Left lobe of liver (tissue), 2 donors: ENCODE measurements at places on chromosomes 16 and 17.

DNA sequence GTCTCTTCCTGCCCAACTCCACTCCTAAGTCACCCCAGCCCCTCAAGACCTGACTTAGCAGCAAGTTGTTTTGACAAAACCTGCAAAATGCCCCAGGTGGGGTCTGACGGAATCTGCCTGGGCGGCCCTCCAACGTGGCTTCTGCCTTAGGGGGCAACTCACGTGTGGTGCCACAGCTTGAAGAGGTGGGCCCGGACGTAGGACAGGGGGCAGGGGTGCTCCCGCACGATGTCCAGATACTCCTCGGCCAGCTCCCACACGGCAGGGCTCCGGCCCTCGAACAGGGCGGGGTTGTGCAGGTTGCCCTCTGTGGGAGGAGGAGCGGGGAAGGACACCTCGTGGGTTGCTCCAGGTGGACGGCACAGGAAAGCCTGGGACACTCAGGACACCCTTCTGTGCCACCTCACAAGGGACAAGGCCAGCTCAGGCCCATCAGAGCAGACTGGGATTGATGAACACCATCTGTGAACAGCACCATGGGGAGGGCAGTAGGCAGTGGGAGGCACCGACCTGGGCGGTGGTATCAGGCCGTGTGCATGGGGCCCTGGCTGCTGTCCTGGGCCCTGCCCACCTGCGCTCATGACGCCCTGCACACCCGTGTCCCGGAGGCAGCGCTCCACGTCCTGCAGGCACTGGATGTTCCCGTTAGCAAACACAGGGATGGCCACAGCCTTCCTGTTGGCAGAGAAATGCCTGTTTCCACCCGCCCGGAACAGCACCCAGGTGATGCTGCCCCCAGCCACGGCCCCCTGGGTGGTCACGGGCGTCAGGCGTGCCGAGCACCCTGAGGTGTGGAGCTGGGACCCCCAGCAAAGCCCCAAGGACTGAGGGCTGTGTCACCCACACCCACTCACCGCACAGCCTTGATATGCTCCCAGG, 4.3 kb downstream of the DUS1L start:
- no peak for DNase-seq

DNA sequence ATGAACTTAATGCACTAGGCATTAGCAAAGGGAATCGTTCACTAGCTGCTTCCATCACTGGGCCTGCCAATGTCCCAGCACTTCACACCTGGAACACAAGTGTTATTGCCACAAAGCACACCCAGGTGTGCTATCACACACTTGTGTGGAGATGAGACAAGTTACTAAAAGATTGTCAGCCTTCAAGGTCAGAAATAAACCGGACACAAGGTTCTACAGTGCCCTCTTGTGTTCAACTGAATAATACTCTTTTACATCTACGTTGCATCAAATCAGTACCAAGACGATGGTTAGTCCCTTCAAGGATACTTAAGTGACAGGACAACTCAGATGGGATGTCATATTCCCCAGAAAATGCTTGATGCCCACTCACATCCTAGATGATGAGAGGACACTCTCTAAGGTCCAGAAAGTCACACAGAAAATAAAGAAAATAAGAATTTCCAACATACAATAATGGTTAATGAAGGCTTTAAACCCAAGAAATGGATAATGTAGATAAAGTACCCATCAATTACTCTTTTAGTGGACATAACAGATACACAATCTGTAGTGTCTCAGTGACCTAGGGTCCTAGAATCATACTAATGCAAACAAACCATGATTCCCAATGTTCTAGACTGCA, 16.4 kb upstream of the GLG1 start:
- no peak for DNase-seq

DNA sequence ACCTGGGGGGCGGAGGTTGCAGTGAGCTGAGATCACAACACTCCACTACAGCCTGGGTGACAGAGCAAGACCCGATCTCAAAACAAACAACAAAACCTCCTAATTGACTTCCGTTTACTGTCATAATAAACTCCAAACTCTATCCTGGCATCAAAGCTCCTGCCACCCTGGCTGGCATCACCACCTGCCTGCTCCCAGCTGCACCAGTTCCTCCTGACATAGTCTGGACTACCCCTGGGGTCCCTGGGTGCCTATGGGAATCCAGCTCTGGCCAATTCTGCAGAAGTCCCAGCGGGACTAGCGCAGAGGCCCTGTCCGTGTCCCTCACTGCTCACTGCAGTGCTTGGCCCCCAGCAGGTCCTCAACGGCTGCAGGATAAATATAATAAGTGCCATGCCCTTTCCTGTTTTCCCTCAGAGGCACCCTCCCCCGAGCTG, 723 bp downstream of the NTHL1 start:
- no peak for DNase-seq

DNA sequence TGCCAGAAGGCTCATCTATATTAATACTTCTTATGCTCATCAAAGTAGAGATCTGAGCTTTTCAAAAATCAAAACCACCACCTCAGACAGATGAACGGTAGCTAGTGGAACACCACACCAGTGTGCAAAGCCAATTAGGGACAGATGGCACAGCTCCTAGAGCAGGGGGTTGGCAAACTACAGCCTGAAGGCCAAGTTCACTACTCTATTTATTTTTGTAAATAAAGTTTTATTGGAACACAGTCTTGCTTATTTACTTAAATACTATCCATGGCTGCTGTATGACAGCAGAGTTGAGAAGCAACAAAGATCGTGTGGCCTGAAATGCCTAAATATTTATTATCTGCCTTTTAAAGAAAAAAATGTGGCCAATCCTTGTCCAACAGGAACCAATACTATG, 56.8 kb downstream of the AMFR start:
- DNase-seq: peak; percentile 52

DNA sequence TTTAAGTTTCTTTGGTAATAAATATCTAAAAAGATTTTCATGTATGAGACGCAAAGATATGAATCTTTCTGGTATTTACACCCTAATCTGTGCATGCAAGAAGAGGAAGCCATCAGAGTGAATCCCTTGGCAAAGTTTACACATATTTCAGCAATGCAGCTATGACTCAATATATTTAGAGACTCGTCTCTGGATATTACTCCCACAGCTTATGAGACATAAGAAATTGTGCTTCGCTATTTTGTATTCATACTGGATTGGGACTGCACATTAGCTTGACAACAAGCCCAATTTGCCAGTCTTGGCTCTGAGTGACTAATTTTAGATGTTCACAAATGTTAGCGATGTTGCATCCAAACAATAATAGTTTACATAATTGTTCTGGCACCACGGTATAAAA, 532.0 kb downstream of the CDH11 start:
- DNase-seq: no peak

- DNase-seq: peak; percentile 80
Observed at GRCh38 chr17:6421700-6422604, 13.0 kb downstream of the AIPL1 start.

GRCh38 chr16:19566362-19566761, 10.9 kb downstream of the VPS35L start:
- no peak for DNase-seq

- DNase-seq: no peak
Observed at GRCh38 chr16:51172368-51172767, 21.3 kb upstream of the SALL1 start.

DNA sequence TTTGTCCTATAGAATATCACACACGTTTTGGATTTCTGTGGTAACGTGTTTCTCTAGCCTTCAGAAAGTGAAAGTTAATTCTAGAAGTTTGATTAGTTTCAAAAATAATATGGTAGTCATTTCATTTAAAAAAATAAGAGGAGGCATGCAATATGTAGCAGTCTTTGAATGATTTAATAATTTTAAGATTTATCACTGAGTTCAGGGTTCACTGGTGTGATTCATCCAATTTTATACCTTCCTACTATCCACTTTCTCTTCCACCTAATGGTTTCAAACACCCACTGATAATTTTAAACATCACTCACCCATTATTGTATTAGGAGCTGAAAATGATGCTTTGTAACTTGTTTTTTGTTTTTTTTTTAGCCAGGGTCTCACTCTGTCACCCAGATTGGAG, 42.3 kb downstream of the CMC2 start:
- no peak for DNase-seq
